ENCODE measurements at places on chromosomes 2 and 18.

DNA sequence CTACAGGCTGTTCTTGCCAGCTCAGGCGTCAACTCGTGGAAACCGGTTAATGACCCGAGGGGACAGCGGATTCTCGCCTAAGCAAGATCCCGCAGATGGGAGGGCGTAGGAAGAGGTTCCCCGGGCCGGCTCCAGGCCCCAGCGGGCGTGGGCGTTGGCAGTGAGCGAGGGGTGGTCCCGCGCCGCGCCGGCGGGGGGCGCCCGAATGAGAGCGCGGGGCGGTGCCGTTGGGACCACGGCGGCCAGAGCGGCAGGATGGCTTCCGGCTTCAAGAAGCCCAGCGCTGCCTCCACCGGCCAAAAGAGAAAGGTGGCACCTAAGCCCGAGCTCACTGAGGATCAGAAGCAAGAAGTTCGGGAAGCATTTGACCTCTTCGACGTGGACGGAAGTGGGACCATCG, at the start of gene CETN1:
CETN1 (plus strand) TSS at position 227 of the 400 bp plus-strand sequence; CDS start at position 256, 29 bp downstream.
- no peak for DNase-seq

- no peak for DNase-seq
Measured at GRCh38 chr2:104091894-104092293, 762.0 kb upstream of the POU3F3 start.

DNA sequence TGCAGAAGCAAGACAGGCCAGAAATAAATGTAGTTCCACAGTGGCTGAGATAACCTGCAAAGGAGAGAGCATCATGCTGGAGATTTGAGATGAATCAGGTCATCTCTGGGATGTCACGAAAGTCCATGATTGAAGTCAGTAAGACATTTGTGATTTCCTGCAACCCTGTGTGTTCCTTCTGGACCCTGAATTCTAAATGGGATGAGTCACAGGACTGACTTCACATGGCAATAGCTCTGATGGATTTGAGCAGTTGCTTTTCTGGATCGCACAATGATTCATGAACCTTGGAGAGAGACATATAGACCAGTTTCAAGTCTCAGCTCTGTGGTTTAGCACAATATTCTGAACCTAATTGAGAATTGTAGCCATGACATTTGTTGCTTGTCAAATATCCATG, 102.9 kb downstream of the TSN start:
- DNase-seq, result no peak

GRCh38 chr2:149192427-149192826, 138.0 kb upstream of the LYPD6 start:
- DNase-seq, result no peak

DNA sequence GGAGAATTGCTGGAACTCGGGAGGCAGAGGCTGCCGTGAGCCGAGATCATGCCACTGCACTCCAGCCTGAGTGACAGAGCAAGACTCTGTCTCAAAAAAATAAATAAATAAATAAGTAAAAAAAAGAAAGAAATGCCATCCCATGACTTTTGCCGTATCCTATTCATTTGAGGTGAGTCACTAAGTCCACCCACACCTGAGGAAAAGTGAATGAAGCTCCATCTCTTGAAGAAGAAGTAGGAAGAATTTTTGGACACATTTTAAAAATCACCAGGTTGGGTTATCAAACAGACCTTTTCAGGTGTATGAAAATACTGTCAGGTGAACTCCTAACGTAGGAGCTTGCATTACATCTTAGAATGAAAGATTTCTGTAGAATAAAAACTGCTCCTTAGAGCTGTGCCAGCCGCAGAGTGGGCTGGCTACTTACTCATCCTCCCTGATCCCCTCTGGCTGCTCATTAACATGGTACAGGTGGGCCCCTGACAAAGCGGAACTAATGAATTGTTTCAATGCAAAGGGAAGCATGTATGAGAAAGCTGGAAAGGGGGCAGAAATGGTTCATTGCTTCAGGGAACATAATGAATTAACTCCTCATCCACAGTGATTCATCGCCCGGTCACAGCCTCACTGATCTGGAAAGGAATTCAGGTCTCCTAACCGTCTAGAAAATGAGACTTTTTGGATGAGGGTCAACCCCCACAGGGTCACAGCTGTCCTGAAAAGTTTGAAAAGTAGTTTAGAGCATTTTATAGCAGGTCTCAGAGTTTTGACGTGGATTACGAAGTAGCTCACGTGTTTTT, 191.4 kb downstream of the SPP2 start:
- no peak for DNase-seq

GRCh38 chr2:134260713-134261112, 6.8 kb downstream of the MGAT5 start:
- DNase-seq, result no peak

- DNase-seq, result no peak
Measured at GRCh38 chr2:127826047-127826446, 15.1 kb upstream of the WDR33 start.

DNA sequence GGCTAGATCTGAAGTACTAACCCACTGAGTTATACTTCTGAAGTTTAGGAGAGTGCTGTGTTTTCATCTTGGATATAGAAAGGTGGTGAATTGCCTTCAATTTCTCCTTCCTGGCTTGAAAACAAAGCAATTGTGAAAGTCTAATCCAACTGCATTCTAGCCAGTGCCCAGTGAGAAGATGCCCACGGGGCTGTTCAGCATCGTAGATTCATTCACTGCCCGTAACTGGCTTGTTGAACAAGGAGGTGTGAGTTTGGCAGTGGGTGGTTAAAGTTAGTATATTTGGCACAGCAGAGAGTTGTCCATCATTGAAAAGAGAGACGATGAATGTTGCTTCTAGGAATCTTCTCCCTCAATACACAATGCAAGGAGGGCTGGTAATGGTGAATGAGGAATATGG, 82.3 kb upstream of the RND3 start:
- DNase-seq, result no peak

GRCh38 chr2:102037681-102038080, 45.9 kb downstream of the IL1R2 start:
- DNase-seq, result no peak

- no peak for DNase-seq
Measured at GRCh38 chr18:75799449-75800330, 372.2 kb upstream of the SMIM21 start.

DNA sequence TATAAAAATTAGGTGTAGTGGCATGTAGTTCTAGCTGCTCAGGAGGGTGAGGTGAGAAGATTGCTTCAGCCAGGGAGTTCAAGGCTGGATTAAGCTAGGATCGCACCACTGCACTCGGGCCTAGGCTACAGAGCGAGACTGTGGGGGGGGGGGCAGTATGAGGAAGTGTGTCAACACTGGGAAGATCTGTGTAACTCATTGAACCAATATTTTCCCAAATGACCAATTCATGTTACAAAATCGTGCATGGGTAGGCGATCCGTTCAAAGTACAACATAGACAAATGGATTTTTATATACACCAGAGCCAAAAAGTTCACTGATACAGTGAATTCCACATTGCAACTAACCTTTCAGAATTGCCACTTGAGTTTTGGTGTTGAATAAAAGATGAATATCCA, 8.1 kb downstream of the SMAD4 start:
- DNase-seq, result no peak

GRCh38 chr2:7866104-7866503, 815.8 kb upstream of the ID2 start:
- DNase-seq, result no peak

GRCh38 chr2:167334146-167334742, 446.0 kb downstream of the XIRP2 start:
- no peak for DNase-seq

- peak; percentile 49 for DNase-seq
Measured at GRCh38 chr2:96163768-96164429, 18.7 kb upstream of the DUSP2 start.

DNA sequence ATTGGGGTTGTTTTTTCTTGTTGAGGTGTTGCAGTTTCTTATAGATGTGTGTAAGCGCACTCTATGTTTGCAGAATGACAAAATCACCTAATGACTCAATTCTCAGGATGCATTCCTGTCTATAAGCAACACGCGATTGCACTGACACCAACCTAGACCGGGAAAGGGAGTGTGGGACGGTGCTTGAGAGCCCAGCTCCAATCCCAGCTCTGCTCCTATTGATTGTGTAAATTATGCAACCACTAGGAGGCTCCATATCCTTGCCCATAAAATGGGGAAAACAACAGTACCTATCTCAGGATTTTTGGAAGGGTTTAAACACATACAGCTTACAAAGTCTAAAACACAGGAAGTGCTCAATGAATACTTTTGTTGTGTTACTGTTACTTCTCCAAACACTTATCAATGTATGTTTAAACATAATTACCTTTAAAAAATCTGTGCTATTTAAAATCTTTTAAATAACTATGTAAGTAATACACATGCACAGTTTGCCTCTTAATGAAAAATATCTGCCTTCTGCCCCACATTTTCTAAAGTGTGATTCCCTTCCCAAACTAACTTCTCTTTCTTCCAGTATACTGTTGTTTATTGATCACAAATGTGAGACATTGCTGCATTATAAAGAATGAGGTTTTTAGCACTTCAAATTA, 132.5 kb downstream of the SPHKAP start:
- no peak for DNase-seq

GRCh38 chr2:59173325-59173724, 932.2 kb upstream of the FANCL start:
- no peak for DNase-seq

GRCh38 chr2:11572996-11573395, 39.2 kb downstream of the GREB1 start:
- DNase-seq, result no peak

- DNase-seq, result no peak
Measured at GRCh38 chr2:16285813-16286510, 345.6 kb downstream of the MYCN start.

GRCh38 chr2:197309691-197310231, 819 bp downstream of the ANKRD44 start:
- DNase-seq, result peak; percentile 29

DNA sequence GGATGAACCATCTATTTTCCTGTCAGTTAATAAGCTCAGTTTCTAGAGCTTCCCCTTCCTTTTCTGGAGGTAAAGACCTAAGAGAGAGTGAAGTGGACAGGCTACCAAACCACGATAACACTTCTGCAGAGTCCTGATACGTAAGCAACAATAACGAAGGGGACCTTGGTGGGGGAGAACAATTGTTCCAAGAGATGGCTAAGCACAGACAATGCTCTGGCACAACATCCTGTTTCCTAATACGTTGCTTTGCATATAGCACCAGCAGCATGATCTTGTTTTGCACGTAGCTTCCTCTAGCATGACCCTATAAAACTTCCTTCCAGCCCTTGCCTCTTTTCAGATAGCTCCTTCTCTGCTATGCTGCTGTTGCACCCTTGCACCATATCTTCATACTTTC, 247.3 kb downstream of the RAD51AP2 start:
- DNase-seq, result no peak

Measured in effector CD4-positive, alpha-beta T cell (primary cell).